SJSA1 (cell line): ENCODE measurements at places on chromosomes 1 and 21.

GRCh38 chr1:204479387-204480136, 15.0 kb downstream of the PIK3C2B start:
- DNase-seq: no peak

GRCh38 chr1:34460193-34460592, 283.5 kb downstream of the C1orf94 start:
- DNase-seq: peak; percentile 51

DNA sequence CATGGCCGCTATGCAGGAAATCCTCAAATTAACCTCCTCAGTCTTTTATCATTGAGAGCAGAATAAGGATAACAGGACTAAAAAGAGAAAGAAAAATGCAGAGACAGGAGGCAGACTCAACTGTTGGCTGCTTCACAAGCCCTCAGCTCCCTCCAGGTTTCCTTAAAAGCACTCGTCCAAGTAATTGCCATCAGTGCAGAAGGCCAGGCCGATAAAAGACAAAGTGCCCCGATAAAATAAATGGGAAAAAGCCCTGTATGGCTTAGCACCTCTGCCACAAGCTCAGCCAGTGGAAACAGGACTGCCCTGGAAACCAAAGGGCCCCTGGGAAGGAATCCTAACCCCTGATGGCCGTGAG, 8.1 kb downstream of the S100A6 start:
- no peak for DNase-seq

DNA sequence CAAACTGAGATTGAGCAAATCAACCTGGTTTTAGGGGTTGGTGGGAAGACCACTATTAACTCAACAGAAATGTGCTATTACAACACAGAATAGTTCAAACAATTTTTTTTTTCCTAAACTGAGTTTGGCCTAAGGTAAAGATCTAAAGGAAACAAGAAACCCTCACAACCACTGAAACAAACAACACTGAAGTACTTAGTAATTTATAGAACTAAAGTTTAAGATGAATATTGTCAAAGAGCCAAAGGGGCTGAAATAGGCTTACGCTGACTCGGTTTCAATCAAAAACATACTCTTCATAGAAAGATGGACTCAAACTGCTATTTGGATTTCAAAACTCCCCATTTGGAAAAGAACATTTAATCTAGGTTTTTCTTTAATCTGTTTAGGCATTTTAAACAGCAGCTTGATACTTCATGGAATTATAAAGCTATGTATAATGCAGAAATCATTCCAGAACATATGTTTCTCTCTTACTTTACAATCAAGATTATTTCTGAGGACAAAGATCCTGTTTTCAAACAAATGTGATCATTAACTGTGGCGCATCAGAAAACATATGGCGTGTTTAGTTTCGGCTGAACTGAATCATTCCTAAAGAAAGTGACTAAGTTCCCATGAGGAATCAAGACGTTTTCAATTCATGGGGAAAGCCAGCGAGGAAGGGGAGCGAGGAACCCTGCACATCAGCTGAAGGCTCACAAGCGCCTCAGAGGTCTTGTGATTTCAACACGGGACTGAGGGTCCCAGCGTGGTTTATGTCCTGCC, 62.7 kb downstream of the SYT6 start:
- no peak for DNase-seq

- DNase-seq: peak; percentile 12
Observed at GRCh38 chr1:51240084-51240483, 4.0 kb downstream of the RNF11 start.

DNA sequence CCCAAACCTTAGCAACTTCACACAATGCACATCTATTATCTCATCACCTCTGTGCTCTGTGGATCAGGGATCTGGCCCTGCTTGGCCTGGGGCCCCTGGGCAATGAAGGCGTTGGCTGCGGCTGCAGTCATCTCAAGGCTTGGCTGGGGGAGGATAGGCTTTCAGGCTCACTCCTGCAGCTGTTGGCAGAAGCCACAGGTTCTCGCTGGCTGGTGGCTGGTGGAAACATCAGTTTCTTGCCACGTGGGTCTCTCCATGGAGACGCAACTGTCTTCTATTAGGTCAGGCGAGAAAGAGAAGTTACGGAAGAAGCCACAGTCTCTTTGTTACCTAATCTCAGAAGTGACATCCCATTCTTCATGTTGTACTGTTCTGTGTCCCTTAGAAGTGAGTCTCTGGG, 3.6 kb upstream of the NPPA start:
- no peak for DNase-seq

GRCh38 chr1:86194491-86195034, 38.0 kb upstream of the COL24A1 start:
- no peak for DNase-seq

- DNase-seq: no peak
Observed at GRCh38 chr1:186193224-186193623, 181.8 kb downstream of the TPR start.

DNA sequence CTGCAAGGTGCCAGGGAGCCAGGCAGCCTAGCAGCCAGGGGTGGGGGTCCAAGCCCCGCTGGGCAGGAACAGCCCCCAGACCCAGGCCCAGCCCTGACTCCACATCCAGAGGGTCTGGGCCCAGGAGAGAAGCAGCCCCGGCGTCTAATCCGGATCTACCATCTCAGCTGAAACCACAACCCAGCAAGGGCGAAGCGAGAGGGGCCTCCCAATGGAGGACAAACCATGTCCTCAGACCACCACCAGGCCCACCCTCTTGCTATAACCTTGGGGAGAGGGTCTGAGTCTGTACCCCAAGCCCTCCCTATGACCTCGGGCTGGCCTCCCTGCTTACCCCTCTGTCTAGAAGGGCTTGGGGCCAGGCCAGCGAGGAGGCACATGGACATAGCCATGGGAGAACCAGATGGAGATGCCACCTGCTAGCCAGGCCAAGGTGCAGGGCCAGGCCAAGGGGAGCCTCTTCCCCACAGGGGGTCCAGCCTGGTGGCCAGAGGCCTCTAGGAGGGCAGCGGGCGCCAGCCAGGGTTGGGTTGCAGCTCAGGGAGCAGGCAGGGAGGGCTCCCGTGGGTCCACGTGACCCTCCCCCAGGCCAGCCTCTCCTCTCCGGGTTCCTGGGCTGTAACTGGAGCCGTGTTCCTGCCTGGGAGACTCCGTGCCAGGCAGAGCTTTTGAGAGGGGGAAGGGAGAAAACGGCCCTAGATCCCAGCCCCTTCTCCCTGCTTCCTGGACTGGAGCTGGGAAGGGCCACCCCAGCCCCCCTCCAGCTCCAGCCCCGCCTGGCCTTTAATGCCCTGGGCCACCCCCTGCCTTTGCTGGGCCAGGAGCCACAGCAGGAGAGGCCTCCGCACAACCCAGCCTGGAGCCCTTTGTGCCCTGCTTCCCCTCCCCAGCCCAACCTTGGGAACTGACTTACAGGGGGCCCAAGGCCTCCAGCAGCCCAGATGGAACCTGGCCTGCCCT, 2.5 kb downstream of the WNT9A start:
- DNase-seq: peak; percentile 38

DNA sequence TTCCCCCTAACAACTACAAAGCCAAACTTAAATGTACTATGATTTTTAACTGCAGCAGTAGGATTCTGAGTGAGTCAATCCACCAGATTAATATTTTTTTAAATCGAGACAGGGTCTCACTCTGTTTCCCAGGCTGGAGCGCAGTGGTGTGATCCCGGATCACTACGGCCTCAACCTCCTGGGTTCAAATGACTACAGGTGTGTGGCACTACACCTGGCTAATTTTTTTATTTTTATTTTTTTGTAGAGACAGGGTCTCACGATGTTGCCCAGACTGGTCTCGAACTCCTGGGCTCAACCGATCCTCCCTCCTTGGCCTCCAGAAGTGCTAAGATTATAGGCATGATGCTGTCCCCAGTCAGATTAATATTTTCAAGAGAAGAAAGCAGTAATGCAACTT, 88.1 kb downstream of the SLC45A1 start:
- no peak for DNase-seq

DNA sequence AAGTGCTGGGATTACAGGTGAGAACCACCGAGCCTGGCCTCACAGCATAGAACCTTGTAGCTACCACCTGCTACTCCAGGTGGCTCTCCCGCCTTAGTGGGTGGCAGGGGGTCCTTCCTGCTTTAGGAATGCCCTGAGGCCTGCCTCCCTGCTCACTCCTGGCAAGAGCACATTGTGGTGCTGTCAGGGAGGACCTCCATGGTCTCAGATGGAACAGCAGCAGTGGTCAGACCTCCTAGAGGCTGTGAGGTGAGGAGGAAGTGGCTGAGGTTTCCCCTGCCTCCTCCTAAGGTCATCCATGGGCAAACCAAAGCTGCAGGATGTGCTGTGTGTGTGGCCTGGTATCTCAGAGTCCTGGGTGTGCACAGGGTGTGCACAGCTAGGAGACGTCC, 6.7 kb downstream of the SOX13 start:
- DNase-seq: peak; percentile 71

DNA sequence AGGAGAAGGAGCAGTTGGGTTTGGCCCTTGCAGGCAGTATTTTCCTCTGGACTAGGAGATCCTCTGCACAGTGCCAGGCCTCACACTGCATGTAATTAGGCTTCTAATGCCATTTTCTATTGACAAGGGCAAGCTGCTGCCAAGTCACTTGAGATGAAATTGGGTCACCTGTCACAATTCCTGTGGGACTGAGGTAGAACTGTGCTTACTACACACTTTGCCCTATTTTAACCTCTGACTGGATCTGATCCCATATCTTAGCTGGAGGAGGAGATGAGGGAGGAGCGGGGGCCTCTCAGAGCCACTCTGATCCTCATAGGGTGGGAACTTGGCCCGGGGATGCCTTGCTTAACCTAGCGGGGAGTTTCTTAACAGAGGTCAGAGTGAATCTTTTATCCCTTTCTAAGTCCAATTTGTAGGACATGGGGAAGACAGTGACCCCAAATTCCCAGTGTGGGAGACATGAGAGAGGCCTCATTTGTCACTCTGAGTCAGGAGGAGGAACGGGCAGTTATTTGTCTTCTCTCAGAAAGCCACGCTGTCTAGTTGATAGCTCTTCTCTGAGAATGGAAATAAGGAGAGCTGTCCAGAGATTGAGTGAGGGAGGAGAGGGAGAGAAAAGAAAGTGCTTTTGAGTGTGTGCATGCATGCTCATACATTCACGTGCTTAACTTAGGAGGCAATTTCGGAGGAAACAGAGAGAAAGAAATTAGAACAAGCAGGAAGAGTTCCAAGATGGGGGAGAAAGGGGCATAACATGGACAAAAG, 121.3 kb downstream of the CACNA1E start:
- DNase-seq: no peak

- no peak for DNase-seq
Observed at GRCh38 chr1:211623515-211623914, 44.6 kb upstream of the SLC30A1 start.

DNA sequence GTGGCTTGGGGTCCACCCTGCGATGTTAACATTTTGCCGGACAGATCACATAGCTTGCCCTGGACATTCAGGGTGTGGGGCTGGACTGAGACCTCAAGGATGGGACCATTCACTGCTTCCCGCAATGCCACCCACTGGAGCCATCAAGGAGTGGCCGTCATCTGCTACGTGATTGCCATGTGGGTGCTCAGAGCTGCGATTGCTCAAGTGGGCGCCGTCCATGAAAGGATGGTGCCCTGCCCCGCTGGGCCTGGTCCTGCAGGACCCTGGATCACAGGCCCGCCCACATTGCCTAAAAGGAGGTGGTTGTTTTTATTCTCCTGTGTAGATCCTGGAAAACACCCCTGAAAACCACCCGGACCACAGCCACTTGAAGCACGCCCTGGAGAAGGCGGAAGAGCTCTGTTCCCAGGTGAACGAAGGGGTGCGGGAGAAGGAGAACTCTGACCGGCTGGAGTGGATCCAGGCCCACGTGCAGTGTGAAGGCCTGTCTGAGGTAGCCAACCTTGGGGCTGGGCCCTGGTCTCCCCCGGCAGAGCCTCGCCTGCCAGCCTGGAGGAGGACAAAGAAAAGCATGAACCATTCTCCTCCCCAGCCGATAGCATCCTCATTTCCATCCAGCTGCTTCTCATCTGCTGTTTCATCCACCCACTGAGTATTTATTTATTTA, 40.4 kb downstream of the ATP5PO start:
- no peak for DNase-seq
